ENCODE measurements at places on chromosomes 3 and 15. TPM values are rescaled to one million over a fixed set of nuclear protein-coding genes. Genes with fewer than 3 reads are reported as not detected.

- H3K27me3 ChIP-seq = no peaks in the 10 kb centered on the region
- no peaks in the 10 kb centered on the region for H3K36me3 ChIP-seq
- no peak overlapping the region for H3K4me3 ChIP-seq
- peak; percentile 55 for DNase-seq
Observed at GRCh38 chr15:56871185-56871584, 47.3 kb upstream of the TCF12 start.

The SAXO2 gene
- total RNA-seq = 3.9 TPM

GRCh38 chr15:47640079-47640478, 77.2 kb upstream of the SEMA6D start:
- H3K4me3 ChIP-seq = no peak overlapping the region
- H3K4me1 ChIP-seq = no peaks in the 10 kb centered on the region
- H3K27me3 ChIP-seq = no peaks in the 10 kb centered on the region
- no peak overlapping the region for H3K27ac ChIP-seq
- H3K36me3 ChIP-seq = no peaks in the 10 kb centered on the region
- DNase-seq = no peak

The STRIT1 gene
- not detected for total RNA-seq

- H3K36me3 ChIP-seq = peaks cover 6% of the 10 kb centered on the region
- DNase-seq = no peak
- no peak overlapping the region for H3K27ac ChIP-seq
- no peak overlapping the region for H3K4me3 ChIP-seq
Observed at GRCh38 chr3:35954413-35954812, 315.1 kb downstream of the ARPP21 start.

The SCN11A gene
- total RNA-seq = 0.05 TPM

- no peak overlapping the region for H3K4me3 ChIP-seq
- peaks cover 11% of the 10 kb centered on the region for H3K36me3 ChIP-seq
Observed at GRCh38 chr15:77038312-77039216, 32.3 kb downstream of the TSPAN3 start.
